ENCODE measurements at places on chromosomes 13 and 19.

- DNase-seq: peak; percentile 53
Measured at GRCh38 chr19:46192992-46193650, 36.4 kb upstream of the IGFL1 start.

DNA sequence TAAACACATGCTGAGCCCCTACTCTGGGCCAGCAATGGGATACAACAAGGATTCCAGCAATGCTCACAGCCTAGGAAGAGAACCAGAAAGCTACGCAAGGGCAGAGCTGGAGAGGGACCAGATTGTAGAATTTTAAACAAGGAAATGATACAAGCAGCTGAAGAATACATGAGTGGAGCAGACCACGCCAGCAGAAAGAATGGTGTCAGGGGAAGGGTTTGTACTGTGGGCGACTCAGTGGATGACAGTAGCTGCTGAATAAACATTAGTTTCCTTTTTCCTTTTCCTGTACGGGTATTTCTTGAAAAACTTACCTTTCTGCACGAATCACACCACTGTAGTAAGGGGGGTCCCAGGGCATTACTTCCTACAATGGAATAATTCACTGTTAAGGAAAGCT is 30.7 kb downstream of the MIPEP start:
- DNase-seq: no peak

DNA sequence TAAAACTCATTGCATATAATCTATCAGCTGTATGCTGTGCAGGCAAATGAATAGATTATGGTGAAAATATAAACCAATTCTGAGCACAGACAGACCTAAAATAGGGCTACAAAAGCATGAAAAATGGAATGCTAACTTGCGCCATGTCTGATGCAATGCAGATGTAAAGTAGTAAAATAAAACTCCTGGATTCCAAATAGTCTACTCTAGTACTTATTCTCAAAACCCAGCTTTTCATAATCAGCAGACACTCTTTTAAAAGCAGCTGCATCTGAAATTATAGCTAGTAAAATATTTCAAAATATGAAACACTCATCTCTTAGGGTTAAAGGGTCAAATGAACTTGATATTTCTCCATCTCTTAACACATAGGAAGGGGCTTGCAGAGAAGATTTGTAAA is 4.7 kb upstream of the POMP start:
- no peak for DNase-seq

GRCh38 chr13:110257408-110257807 is 49.5 kb downstream of the COL4A1 start:
- no peak for DNase-seq

DNA sequence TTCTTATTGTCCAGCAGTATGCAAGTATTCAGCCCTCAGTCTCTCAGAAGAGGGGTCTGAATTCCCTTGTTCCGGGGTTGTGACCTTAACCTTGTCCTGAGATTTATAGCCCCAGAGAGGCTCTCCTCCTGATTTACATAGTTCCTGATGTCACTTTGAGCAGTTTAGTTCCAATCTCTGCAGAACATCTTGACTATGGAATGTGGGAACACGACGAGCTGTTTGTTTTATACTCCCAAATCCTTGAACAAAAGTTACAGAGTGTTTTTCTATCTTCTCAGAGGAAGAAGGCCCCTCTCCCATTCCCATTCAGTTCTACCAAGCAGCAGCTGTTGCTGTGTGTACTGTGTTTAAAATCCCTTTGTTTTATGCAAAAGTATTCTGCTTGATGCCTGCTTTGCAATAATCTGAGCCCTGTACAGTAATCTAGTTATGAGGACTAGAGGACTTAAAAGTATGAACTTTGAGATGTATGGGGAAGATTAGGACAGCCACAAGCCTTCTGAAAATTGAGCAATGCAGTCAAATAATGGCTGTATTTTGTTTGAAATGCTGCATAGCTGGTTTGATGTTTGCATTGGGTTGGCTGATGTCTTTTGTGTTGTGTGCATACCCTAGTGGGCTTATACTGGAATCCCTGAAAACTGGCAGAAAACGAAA is 74.7 kb downstream of the KL start:
- DNase-seq: no peak

DNA sequence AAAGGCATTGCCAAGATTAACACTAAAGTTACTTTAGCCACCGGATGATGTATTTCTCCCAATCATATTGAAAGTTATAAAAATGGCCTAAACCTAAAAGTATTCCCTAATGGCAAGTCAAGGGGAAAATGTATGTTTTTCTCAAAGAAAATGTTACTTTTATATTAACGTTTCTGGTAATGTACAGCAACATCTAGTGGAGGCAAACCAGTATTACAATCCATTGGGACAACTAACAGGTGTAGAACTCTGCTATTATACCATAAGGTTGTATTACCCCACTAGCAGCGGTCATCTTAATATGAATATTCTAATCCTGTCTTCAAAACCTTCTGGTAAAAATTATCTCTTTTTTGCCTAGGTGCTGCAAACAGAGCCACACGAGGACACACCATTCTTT is 69.2 kb downstream of the ZNF100 start:
- peak; percentile 0 for DNase-seq

DNA sequence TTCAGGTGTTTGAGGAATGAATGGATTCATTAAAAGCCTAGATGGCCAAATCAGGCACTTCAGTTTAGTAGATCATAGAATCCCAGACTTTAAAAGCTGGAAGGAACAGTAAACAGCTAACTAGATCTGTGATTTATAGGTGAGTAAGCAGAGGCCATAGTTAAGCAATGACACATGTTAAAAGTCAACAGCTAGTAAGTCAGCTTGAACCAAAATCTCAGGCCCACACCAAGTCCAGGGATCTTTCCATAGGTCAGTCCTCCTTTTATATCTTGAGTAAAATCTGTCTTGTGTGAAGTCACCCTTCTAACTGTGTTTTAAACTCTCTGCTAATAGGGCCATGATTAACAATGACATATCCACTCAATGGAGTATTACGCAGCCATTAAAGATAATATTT is 275.5 kb upstream of the SOX21 start:
- no peak for DNase-seq

GRCh38 chr19:40705362-40705651 is 11.4 kb downstream of the COQ8B start:
- DNase-seq: no peak

- DNase-seq: no peak
Measured at GRCh38 chr13:94595001-94595949, 677 bp downstream of the TGDS start.

DNA sequence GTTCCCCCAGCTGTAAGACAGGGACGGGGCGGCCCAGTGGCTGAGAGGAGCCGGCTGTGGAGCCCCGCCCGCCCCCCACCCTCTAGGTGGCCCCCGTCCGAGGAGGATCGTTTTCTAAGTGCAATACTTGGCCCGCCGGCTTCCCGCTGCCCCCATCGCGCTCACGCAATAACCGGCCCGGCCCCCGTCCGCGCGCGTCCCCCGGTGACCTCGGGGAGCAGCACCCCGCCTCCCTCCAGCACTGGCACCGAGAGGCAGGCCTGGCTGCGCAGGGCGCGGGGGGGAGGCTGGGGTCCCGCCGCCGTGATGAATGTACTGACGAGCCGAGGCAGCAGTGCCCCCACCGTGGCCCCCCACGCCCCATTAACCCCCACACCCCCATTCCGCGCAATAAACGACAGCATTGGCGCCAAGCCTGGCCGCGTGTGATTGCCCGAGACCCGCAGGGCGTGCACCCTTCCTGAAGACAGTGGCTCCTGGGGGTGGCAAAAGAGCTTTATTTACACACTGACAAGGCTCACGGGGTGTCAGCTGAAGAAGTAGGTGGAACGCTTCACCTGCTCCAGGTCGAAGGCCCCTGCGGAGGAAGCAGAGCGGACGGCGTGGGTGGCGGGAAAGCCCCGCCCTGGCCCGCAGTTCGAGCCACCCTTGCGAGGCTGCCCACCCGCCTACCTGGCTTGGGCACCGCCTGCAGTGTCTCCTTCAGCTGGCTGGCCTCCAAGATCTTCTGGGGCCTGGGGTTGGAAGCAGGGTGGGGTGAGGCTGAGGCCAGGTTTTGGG is 16.4 kb downstream of the POLRMT start:
- no peak for DNase-seq

DNA sequence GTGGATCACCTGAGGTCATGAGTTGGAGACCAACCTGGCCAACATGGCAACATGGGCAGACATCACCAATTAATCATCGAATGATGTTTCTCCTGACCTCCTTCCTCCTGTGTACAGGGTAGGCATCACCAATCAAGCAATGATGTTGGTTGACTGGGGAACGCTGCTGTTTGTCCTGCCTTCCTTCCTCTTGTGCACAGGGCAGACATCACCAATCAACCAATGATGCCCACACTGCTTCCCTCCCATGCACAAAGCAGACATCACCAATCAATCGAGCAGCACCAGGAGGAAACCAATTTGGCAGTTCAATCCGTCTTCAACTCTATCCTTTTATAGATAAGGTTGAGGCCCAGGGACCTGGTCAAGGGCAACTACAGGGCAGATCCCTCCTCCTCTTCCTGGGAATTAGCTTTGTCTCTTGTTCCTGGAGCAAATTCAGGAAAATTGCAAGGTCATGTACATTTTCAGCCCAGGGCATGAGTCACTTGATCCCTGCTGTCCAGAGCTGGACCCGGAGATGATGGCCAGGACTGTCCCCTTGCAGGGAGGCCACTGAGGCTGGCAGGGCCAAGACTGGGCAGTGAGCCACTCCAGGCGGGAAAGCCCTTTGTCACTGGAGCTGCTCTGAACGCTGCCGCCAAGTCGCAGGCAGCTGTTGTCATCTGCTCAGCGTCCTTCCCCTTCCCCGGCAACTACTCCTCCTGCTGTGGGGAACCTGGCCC is 5.3 kb upstream of the CSNK1G2 start:
- DNase-seq: no peak

GRCh38 chr19:16067205-16067938 is 8.9 kb upstream of the TPM4 start:
- DNase-seq: no peak

GRCh38 chr19:42099336-42099925 is 23.5 kb downstream of the ZNF574 start:
- no peak for DNase-seq

GRCh38 chr13:88000787-88001186 is 329.6 kb downstream of the SLITRK5 start:
- DNase-seq: no peak

GRCh38 chr19:47027586-47028088 is 8.0 kb downstream of the NPAS1 start:
- DNase-seq: no peak

DNA sequence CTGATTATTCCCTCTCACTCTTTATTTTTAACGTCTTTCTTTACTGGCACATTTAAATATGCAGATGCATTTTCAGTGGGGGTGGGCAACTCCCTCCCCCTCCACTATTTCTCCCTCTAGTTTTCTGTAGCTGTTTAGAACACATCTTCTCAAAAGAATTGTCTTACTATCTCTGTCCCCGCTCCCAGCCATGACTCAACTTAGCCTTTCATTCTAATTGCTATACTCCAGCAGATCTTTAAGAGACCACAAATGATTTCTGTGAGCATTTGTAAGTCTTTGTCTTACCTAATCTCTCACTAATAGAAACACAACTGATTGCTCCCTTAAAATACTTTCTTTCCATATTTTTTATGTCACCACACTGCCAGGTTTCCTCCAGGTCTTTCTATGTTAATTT is 350.9 kb downstream of the SPRY2 start:
- DNase-seq: no peak

DNA sequence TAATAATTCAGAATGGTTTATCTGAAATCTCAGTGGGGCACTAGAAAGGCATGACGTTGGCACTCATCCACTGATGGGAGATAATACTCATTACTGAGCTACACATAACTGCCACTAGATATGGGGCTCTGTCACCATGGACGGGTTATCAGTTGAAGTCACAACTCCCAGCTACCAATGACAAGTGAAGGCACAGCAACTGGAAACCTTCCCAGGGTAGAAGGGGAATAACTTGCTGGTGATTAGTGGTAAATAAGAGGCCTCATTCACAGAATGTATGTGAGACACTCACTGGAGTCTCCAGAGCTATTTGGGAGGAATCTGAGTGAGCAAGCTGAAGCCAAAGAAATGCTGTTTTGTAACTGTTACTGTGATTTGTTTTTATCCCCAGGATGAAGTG is 249.6 kb downstream of the ENOX1 start:
- peak; percentile 42 for DNase-seq

DNA sequence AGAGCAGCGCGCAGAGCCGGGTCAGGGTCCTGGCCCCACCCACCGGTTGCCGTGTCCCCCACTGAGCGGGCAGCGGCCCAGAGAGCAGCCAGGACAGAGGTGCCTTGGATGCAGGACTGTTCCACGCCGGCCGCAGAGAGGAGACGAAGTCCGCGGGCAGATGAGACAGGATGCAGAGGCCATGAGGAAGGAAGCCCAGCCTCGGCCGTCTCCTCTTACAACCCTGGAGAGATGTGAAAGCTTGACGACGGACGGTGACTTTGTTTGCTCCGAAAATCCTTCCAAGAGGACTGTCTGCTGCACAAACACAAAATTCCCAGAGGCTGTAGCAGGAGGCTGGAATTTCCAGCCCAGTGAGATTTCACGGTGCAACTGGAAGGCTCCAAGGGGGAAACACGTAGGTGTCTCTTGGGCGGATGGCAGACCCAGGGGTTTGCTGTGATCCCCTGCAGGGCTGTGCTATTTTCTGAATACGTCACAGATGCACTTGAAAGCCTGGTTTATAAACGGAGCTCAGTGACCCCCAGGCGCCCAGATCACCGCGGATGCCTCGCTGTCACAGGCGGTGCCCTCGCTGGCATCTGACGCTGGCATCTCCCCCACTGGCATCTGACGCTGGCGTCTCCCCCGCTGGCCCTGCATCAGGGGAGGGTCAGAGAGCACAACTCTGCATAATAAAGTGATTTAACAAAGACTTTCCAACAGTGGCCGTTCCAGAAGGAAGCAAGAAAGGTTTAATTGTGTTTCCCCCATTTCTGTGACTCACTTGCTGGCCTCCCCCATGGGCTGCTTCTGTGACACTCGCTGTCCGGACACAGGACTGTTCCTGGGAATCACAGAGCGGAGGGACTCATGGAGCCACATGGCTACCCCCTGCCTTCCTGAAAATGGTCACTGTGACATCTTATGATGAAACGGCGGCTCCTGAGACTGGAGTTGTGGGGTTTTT is 62.0 kb upstream of the C13orf46 start:
- DNase-seq: no peak

- no peak for DNase-seq
Measured at GRCh38 chr19:40609561-40610395, 8.6 kb downstream of the LTBP4 start.

DNA sequence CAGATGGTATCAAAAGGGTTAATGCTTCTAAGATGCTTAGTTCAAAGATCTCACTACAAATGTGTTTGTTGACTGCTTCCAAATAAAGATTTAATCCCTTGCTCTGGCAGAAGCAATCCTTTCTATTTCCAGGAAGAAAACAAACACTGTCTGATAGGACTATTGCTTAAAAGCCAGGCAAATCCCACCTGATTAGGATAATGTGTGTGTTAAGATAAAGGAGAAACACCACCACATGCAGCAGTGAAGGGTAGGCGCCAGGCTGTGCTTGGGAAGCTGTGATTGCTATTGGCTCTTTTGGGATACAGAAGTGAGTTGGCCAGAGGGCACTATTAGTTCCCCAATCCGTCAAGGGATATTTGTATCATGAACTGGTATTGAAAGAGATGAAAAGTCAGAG is 62.8 kb upstream of the LRCH1 start:
- no peak for DNase-seq

Measured in GM04503 (cell line).